ENCODE measurements at places on chromosomes 12 and 14. TPM values are rescaled to one million over a fixed set of nuclear protein-coding genes. Genes with fewer than 3 reads are reported as not detected.

DNA sequence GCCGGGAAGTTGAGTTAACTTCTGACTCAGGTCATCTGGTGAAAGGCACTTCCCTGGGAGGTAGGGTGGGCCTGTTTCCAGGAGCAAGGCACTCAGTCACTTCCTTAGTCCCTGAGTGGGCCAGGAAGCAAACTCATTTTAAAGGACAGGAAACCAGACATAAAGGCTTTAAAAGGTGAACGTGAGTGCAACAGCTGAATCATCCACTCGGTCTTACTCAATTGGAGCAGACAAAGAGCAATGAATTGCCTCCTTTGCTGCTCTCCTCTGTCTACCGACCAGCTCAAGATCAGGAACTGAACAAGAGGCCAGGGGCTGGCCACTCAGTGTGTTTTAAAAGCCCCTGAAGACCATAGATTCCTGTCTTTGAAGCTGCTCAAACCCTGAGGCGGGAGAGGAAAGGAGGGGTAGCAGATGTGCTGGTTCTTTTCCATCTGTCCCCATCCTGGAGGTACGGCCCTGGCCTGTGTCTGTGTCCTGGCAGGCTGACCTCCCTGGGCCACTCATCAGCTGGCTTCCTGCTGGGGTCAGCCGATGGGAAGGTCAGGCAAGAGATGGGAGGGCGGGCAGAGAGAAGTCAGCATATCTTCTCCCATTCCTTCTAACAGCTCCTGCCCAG is 148.9 kb downstream of the PPM1H start:
- peak; percentile 97 for DNase-seq

- DNase-seq = no peak
Measured at GRCh38 chr12:113532292-113532691, 60.6 kb upstream of the LHX5 start.

OR6C76 gene
- total RNA-seq = not detected

- no peak for DNase-seq
Measured at GRCh38 chr12:104960464-104960863, 2.4 kb upstream of the SLC41A2 start.

DNA sequence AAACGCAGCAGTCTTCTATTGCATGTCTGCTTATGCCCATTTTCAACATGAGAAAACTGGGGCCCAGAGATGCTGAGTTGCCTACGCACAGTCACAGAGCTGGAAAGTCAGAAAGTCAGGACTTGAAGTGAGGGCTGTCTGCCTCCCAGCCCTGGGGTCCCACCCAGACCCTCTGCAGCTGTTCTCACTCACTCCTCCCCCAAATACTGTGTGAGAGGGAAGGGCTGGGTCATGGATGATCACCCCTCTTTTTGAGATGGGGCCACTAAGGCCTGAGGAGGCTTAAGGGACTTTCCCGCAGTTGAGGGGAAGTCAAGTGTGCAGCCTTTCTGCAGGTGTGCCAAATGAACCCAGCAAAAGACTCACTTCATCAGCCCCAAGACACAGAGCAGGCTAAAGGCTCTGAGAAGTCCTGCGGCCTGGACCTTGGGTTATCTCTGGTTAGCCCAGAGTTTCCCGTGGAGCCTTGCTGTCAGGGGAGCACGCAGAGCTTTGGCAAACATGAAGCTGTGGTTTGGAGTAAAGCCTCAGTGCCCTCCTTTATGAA is 18.7 kb downstream of the DTX1 start:
- no peak for DNase-seq

DNA sequence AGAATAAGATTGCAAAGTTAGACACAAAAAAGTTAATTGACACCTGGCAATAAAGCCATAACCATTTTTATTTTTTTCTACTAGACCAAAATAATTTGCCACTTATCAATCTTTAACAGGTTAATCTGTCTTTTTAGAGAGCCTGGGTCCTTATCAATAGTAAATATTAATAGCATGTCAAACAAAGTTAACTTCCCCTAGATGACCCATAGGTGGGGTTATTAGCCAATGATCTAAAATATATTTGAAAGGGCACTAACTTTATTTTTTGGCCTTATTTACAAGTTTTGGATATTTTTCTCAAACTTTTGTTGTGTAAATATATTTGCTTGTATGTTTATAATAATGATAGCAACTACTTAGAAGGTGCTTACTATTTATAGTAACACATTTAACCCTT is 3.9 kb downstream of the ANKRD33 start:
- no peak for DNase-seq

KRT83 gene
- total RNA-seq = not detected

TMEM30B gene
- 0.35 TPM for total RNA-seq

MUCL1 gene
- total RNA-seq = not detected

GCN1 gene
- 101 TPM for total RNA-seq

KCNC2 gene
- total RNA-seq = not detected

GRCh38 chr14:40317690-40318089 is 885.5 kb upstream of the FBXO33 start:
- no peak for DNase-seq

Measured in endothelial cell of umbilical vein (primary cell).